AG09309 (cell line): ENCODE measurements at places on chromosomes 12 and 14.

DNA sequence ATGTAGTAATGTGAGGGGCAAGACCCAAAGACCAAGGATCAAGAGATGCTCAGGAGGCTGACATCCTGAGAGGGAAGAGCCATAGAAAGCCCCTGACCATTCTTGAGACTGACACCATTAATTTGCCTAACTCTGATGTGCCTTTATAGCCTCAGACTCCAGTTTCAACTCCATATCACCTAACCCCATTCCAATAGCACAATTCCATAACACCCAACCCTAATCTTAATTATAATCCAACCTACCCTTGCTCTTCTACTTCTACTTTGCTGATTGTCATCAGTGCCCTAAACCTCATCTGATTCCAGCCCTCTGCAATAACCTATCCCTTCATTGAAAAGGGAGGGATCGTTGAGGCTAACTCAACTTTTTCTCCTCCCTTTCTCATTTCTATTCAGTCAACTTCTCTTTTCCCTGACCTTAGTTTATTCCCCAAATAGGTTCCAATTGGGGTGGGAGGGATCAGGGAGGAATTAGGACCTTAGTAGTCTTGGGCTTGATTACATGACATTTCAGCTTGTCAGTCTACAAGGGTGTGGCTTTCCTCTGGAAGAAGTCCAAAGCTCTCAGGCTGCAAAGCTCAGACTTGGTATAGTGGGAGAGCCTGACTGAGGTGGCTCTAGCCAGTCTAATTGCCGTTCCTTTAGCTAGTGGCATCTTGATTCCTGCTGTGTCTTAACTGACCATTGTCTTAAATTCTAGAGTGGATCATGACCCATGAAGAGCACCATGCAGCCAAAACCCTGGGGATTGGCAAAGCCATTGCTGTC, 3.1 kb downstream of the PFKM start:
- no peak for DNase-seq

DNA sequence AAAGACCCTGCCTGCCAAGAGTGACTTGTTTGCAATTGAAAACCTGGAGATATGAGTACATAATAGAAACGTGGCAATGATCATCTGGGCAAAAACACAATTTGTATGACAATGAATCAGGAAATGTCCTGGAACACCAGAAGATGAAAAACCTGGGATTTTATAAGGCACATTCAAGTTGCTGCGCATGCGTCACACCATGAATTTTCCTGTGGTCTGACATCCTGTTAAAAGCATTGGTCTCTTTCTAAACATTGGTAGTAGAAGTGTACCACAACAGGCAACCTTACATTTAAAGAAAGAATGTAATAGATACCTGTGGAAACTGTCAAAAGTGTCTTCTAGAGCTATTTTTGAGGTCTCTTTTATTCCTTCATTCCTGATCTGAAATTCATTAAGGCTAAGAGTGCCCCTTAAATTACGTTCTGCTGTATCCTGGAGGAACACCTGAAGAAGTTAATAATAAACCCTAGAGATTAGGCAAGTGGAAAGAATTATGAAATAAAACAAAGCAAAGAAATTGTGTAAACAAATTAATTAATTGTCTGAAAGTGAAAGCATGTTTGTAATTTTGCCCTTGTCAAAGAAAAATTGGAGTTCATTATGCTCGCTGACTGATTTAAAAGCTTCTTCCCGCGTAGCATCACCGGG, 676.5 kb downstream of the DIO2 start:
- DNase-seq: no peak

DNA sequence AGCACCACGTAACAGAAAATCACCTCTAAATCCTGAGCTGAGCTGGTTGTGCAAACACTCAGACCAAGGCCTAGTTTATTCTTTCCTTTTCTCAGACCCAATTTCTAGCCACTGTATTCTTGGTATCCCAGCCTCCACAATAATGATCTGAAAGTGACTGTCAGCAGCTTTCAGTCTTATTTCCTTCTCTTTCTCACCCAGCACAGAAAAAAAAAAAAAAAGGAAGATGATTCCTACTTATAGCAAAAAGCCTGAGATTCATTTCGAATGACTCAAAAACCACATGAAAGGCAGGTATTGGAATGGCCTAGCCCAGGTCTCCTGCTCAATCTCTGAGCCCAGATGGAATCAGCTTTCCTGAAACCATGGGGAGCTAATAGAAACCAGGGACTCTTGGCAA, 298.6 kb upstream of the PPFIA2 start:
- no peak for DNase-seq

DNA sequence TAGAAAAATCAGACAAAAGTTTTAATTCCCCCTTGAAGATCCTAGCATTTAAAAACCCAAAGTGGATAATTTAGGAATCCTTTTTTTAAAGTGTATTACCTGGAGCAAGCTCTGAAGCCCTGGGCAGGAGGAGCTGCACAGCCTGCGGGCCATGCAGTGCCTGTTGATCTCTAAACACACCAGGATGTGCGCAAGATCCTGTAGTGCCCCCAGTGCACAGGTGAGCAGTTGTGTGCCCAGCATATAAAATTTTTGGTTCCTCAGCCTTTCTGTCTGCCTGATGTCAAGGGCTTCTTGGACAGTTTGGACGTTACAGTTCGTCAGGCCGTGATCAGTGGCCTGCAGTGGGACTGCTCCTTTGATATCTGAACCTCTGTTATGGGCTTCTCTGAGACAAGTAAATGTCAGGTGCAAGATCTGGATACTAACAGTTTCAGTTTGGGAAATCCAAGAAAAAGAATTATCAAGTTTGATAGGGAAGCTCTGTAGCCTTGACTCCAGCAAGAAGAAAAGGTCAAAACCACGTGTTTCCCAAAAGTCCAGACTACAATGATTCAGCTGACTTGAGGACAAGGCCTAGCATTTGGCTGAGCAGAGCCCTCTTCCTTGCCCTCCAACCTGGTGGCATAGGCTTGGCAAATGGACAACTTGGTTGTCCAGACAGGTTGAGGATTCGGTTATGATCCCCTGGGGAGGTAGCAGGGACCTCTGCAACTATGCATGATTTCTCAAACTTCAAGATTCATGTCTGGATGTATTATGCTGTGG, 1.0 kb downstream of the ATXN7L3B start:
- no peak for DNase-seq

GRCh38 chr12:79555028-79555925, 135.5 kb downstream of the PAWR start:
- DNase-seq: peak; percentile 29

DNA sequence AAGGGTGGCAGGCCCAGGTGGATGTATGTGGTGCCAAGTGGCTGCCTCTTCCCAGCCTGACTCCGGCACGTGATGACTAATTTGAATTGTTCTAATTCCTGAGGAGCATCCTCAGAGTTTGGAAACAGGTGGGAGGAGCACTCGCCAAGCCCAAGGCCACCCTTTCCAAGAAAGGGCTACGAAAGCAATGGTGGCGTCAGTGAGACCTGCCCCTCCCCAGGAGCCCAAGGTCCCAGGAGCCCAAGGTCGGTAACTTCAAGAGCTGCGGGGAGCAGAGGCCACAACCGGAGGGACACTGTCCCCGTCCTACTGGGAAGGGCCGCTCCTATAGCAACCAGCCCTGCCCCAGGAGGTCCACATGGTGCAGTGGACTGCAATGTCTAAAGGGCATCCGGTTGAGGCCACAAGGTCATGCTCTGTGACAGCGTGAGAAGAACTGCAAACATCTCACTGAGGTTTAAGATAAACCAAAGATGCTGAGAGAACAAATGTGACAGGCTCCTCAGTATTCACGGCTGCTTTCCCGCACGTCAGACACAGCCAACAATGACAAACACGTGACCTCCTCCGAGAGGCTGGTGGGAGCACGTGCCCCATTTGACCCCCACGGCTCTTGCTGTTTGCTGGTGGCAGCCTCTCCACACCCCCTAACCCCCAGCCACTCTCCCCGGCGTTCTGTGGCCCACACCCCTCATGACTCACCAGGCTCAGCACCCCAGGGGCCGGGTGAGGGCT, 79.6 kb downstream of the ITPK1 start:
- DNase-seq: no peak

DNA sequence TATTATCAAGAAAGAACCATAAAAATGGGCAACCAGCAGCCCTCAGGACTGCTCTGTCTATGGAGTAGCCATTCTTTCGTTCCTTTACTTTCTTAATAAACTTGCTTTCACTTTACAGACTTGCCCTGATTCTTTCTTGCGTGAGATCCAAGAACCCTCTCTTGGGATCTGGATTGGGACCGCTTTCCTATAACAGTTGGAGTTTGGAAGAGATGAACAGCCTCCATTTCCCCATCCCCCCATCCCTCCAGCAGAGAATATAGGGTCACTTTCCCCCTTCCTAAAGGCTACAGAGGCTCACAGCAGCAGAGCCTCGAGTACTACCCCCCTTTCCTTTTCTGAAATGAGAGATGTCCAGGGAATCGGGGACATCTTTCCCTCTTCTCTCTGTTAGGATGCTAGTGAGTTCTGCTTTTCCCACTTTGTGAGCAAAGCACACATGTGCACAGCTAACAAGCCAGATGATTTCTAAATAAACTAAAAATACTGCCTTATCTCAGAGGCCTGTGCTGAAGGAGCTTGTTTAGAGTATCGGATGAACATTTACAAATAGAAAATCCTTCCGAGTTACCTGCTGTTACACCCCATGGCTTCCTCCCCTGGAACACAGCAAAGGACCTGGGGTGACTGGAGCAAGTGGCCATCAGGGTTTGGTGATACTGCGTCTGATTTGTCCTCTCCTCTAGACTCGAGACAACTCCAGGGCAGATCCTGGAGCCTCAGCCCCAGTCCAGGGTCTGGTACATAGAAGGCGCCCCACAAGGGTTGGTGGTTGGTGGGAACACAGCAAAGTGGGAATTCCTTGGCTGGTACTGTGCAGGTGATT, 144.2 kb downstream of the SLC38A6 start:
- DNase-seq: no peak

GRCh38 chr12:76137606-76138005, 53.1 kb upstream of the NAP1L1 start:
- DNase-seq: no peak

DNA sequence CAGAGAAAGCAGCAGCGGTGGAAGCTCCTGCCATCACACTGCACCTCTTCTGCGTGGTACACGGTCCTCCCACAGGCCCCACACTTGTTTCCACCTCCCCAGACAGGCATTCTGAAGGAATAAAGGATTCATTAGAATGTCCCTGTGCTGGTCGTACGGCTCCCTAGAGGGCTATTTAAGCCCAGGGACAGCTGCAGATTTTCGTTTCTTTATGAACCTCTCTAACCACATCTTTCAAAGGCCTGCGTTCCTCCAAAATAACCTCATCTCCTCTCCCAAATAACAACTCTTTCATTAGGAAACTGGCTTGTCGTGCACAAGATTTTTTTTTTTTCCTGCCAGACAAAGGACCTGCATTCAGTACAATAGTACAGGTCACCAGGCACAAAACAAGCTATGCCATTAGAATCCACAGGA, 12.7 kb downstream of the CSRP2 start:
- DNase-seq: no peak

DNA sequence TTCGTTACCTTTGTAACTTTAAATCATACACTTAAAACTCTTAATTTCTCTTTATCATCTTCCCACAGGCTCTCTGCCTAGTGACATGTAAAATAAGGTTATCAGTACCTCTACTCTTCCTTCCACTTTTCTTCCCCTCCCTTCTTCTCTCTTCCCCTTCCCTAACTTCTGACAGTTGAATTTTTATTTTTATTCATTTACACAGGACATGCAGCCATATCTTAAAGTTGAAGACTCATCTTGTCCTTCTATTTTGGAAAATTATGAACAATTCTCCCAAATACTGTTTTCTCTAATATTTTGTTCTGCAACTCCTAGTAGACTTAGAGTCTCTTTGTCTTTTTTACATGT, 263.9 kb downstream of the FBXL14 start:
- DNase-seq: no peak

GRCh38 chr12:106135781-106136180, 3.0 kb downstream of the NUAK1 start:
- no peak for DNase-seq

DNA sequence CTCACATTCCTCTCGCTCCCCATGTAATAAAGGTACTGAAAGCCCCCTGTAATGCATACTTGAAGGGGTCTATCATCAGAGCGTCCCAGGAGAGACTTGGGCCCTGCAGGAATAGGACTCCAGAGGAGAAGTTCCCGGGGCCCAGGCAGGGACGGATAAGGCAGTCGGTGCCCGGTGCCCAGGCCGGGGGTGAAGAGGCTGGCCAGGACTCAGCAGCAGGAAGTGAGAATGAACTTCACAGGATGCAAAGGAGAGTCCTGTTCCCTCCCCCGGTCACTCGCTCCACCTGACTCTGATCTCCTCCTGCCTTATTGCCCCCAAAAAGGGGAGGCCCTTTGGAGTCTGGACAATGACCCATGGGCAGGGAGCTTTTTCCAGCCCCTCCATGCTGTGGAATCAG, 40.2 kb downstream of the LRRC74A start:
- no peak for DNase-seq

DNA sequence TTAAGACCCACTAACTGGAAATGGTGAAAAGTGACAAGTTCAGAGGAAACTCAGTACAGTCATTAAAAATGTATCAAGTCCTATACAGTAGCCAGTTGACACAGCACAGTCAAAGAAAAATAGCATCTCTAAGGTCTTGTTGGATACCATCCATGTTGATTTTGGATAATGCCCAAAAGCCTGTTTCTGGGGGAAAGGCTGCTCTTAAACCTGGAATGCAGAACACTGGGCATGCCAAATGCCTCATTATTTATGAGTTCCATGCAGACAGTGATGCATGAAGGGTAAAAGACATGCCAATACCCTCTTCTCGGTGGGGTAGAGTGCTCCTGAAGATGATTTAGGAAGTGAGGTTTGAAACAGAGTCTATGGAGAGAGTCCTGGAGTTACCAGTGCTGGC, 29.6 kb downstream of the KCNK13 start:
- peak; percentile 32 for DNase-seq

DNA sequence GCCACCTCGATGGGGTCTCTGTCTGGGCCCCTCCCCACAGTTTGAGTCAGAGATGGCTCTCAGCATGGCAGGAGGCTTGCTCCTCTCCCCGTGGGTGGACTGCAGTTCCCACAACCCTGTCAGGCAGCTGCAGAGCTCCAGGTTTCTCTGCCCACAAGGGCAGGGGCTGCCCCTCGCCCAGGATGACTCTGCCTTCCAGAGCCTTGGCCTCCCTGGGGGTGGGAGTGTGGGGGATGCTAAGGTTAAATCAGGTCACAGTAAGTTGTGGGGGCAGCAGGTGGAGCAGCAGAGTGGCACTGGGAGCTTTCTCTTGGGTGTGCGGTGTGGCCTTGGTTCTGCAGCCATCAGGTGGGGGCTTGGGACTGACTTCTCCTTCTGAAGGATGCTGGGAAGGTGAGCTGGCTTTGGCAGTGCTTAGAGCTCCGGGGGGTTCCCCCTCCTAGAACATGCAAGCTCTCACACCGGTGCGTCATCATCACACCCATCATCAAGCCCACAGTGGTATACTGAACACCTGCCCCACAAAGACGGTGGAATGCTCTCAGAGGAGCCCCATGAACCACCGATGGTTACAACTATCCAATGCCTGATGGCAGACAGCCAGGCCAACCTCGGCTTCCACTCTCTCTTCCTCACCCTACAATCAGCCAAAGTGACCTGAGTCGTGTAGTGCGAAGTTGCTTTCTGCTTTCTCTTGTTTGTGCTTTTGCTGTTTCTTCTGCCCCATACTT, 39.7 kb downstream of the ERH start:
- no peak for DNase-seq

- DNase-seq: no peak
Observed at GRCh38 chr12:43826681-43827080, 9.2 kb upstream of the TMEM117 start.

- no peak for DNase-seq
Observed at GRCh38 chr14:69551511-69551910, 23.2 kb downstream of the CCDC177 start.

- no peak for DNase-seq
Observed at GRCh38 chr14:56118611-56119181, 485 bp downstream of the PELI2 start.

GRCh38 chr12:94062796-94063635, 85.4 kb upstream of the PLXNC1 start:
- no peak for DNase-seq

- peak; percentile 99 for DNase-seq
Observed at GRCh38 chr14:51014086-51014485, 69.8 kb upstream of the PYGL start.
